ENCODE measurements at places on chromosomes 12 and 14. TPM values are rescaled to one million over a fixed set of nuclear protein-coding genes. Genes with fewer than 3 reads are reported as not detected.

GRCh38 chr14:103534576-103535061 is 5.6 kb downstream of the TRMT61A start:
- DNase-seq = no peak

GRCh38 chr12:119601877-119602733 is 8.5 kb downstream of the TMEM233 start:
- no peak for DNase-seq

GRCh38 chr14:103894034-103894722 is 34.1 kb upstream of the TDRD9 start:
- DNase-seq = no peak

DNA sequence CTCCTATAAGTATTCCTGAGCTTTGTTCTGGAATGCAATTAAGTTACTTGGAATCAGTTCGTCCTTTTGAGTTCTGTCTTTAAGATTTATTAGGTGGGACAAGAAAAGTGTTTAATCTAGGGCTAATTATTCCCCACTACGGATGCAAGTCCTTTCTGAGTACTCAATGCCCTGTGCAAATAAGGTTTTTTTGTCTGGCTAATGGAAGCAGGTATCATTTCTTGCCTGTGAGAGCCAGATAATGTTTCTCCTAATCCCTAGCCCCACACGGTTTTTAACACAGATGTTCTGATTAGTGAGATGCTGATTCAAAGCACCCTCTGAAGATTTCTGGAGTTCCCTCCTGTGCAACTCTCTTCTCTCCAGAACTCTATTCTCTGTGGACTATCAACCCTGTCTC is 296.6 kb upstream of the PRICKLE1 start:
- DNase-seq = no peak

The FAM90A1 gene
- 1.2 TPM for polyA plus RNA-seq

DNA sequence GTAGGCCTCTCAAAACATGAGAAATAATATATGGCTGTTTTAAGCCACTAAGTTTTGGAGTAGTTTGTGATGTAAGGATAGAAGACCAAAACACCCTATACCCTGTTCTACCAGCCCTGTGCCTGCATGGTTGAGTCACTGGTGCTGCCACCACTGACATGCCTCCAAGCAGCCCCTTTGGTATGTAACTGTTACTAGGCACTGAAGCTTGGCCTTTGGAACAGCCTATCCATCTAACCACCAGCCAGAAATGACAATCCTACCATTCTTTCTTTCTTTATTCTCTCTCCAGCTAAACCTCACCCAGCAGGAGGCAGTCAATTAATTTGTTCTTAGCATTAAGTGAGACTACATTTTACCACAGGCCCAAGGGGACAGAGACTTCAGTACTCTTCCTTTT is 240.3 kb downstream of the MSRB3 start:
- no peak for DNase-seq

The ARHGAP9 gene
- polyA plus RNA-seq = 4.6 TPM

GRCh38 chr12:25089738-25090137 is 105.2 kb downstream of the DNAI7 start:
- DNase-seq = no peak

GRCh38 chr12:120090206-120090605 is 26.3 kb downstream of the RAB35 start:
- no peak for DNase-seq

DNA sequence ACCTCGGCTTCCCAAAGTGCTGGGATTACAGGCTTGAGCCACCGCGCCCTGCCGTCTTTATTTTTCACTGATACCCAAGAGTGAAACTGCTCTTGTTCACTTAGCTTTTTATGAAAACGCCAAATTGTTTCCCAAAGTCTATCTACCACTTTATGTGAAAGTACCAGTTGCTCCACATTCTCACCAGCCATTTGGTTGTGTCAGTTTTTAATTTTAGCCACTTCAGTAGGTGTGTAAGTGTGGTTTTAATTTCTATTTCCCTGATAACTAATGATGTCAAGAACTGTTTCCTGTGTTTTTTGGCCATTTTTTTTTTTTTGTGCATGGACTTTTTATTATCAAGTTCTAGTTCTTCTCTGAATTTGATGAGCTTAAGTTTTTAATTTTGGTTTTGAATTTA is 17.1 kb downstream of the CAND1 start:
- DNase-seq = no peak

The FBXO21 gene
- 28.4 TPM for polyA plus RNA-seq

The AKT1 gene
- polyA plus RNA-seq = 255 TPM

The BORCS5 gene
- 6.7 TPM for polyA plus RNA-seq

GRCh38 chr12:29818916-29819623 is 35.3 kb upstream of the TMTC1 start:
- DNase-seq = peak; percentile 93

The CELA1 gene
- not detected for polyA plus RNA-seq

The SP7 gene
- polyA plus RNA-seq = 0.06 TPM

The PLXNC1 gene
- polyA plus RNA-seq = 19.0 TPM

DNA sequence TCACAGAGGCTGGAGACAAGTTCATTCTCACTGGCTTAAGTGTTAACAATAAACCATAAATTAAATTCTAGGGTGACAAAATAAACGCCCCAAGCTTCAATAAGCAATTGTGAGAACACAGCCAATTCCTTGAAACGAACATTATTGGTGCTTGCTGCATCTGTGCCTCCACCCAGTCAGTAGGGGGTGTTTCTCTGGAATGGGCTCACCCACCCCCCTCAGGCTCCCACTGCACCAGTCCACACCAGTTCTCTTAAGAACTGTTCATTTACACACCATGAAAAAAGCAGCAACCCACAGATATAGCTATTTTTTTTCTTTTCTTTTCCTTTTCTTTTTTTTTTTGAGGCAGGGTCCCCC is 34.7 kb downstream of the CDC42BPB start:
- DNase-seq = no peak

DNA sequence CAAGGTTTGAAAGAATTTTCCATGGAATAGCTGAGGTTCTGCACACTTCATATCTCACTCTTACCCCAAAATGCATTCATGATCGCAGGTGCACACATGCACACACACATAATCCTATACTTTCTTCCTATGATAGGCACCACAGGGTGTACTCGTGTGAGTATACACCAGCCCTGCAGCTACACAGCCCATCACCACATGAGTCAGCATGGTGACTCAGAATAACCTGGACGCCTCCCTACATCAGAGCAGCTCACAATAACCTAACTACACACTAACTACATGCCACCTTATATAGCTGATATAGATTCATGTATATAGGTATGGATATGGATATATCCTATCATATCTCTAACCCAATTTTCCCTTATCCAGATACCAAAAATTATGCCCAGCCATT is 850.2 kb upstream of the TMEM132C start:
- DNase-seq = no peak

DNA sequence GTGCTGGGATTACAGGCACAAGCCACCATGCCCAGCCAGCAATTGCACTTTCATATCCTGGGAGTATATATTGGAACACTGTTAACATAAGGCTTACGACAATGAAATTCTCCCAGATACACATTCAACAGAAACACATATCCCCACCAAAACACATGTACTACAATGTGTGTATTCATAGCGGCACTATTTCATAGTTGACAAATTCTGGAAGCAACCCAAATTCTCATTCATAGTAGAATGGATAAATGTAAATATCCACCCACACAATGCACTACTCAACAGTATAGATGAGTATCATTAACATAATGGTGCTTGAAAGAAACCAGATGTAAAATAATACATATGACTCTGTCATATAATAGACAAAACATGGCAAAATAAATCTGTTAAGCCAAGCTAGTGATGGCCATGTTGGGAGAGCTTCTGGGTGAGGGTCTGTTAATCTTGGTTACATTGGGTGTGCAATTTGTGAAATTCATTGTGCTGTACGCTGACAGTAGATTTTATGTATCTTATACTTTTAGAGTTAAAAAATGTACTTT is 2.6 kb upstream of the DNAAF2 start:
- DNase-seq = no peak

GRCh38 chr12:122730215-122731014 is at the start of gene HCAR1:
Gene HCAR1, minus strand, starts transcription at chr12:122730844. Its CDS starts 505 bp downstream, at chr12:122730339.
- no peak for DNase-seq

DNA sequence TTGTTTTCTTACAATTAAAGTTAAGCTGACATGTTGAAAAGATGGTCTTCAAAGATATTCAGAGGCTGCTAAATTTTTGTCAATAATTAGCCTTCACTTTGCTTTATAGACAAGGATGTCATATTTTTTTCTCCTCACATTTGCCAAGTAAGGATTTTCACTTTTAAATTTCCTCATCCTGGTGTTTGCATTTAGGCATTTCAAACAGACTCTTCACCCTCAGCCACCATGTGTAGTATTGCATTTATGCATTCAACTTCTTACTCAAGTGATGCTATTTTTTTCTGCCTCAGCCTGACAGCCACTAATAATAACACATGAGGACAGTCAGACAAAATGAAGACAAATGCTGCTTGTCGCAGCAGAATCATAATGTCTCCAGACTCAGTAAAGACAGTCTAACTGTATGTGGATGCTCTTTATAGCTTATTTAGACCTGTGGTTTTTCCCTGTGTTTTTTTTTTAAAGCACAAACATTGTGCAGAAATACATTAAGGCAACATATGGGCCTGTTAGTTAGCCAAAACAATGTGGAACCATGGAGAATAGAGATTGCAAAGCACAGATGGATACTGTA is 481.5 kb downstream of the NPAS3 start:
- DNase-seq = no peak

DNA sequence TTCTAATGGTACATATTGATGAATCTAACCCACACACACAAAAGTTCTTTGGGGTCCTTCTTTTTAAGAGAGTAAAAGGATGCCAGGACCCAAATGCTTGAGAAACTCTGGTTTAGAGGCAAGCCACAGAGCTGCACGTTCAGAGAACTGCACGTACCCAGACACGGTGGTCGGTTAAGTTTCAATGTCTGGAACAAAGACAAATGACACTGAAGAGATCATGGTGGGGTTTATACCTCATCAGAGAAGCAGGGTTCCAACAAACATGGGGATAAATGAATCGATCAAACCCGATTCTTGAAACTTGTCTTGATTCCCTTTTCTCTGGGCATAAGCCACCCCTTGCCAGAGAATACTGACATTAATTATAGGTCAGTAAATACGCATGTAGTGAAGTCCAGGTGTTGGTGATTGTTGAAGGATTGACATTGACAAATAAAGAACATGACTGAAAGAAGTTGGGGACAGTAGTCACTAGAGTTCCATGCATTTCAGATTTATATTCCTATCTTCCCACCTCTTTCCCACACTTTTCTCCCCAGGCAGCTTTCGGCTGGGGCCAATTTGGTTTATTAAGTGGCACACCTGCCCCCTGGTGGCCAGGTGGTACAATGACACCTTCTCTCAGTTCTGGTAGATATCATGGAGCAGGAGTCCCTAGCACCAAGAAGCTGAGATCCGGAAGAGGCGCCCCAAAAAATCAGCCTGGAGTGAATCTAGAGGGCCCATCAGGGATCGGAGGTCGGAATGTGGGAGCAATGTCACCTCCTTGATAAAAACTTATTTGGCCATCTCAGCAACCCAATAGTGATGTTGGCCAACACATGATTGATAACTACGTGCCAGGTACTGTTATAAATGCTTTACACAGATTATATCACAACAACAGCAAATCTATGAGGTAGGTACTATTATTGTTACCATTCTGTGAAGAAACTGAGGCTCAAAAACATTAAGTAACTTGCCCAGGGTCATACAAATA is 17.8 kb upstream of the HDAC7 start:
- peak; percentile 77 for DNase-seq

The RNF212B gene
- polyA plus RNA-seq = not detected

DNA sequence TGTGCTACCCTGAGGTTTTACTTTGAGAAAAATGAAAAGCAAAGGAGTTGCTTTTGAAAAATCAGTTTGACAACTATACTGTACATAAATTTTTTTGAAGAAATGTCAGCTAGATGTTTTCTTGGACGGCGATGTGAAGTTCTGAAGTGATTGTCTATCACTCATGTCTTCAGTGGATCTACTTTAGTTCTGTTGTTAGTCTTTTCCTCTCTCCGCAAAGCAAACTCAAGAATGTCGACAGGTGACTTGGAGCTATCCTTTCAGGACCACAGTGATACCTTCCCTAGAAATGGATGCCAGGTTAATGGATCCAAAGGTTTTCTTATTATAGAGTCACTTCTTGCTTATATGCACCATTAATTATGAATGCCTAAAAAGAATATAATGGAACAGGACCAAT is 1.2 kb downstream of the PTPRO start:
- DNase-seq = no peak

GRCh38 chr14:22521449-22522239 is 67.4 kb downstream of the DAD1 start:
- no peak for DNase-seq

- DNase-seq = no peak
Measured at GRCh38 chr12:24557738-24558137, 391.2 kb downstream of the BCAT1 start.

The SLC38A4 gene
- polyA plus RNA-seq = 6.6 TPM
